Regular cardiac myocyte (primary cell): ENCODE measurements at places on chromosomes 7 and 10. TPM values are rescaled to one million over a fixed set of nuclear protein-coding genes. Genes with fewer than 3 reads are reported as not detected.

The TMEM273 gene
- 0.58 and 4.2 TPM in 2 replicates for total RNA-seq

The PRPS1L1 gene
- not detected in 2 replicates for total RNA-seq

The CYP2C18 gene
- total RNA-seq, result not detected in 2 replicates

The KCTD7 gene
- 5.0 and 7.0 TPM in 2 replicates for total RNA-seq

The STRIP2 gene
- 5.2 and 5.9 TPM in 2 replicates for total RNA-seq

The TRPV5 gene
- total RNA-seq, result not detected in 2 replicates

The HIP1 gene
- 9.6 and 10.7 TPM in 2 replicates for total RNA-seq

The HOXA11 gene
- total RNA-seq, result under 0.01 TPM in 1 of 2 replicates, not detected in the other

The GIMAP4 gene
- 0.56 and 0.58 TPM in 2 replicates for total RNA-seq

The STN1 gene
- total RNA-seq, result 32.8 and 38.6 TPM in 2 replicates

The NEUROD6 gene
- total RNA-seq, result not detected in 2 replicates

The TTYH3 gene
- 17.2 and 25.9 TPM in 2 replicates for total RNA-seq

The CCDC71L gene
- 15.1 and 24.8 TPM in 2 replicates for total RNA-seq

The CLDN15 gene
- total RNA-seq, result 1.7 and 4.2 TPM in 2 replicates

The KLLN gene
- total RNA-seq, result 0.58 and 0.85 TPM in 2 replicates

The C10orf105 gene
- total RNA-seq, result under 0.01 TPM in 1 of 2 replicates, not detected in the other

The ZNF735 gene
- total RNA-seq, result not detected in 2 replicates

The CYP3A5 gene
- under 0.01 TPM in 1 of 2 replicates, not detected in the other for total RNA-seq
